T-helper 22 cell (primary cell): ENCODE measurements at places on chromosomes 1 and 21.

- no peak for DNase-seq
Measured at GRCh38 chr1:186435336-186435735, 25.6 kb downstream of the PDC start.

GRCh38 chr1:93807311-93807930, 71.6 kb downstream of the DNTTIP2 start:
- DNase-seq, result no peak

- no peak for DNase-seq
Measured at GRCh38 chr1:50450861-50451653, 27.8 kb upstream of the DMRTA2 start.

GRCh38 chr1:44724955-44725698, 5.8 kb downstream of the RNU5D-1 start:
- DNase-seq, result no peak

GRCh38 chr1:209490013-209490412, 93.5 kb upstream of the CAMK1G start:
- no peak for DNase-seq

- DNase-seq, result no peak
Measured at GRCh38 chr21:34706337-34706736, 37.5 kb downstream of the CLIC6 start.

DNA sequence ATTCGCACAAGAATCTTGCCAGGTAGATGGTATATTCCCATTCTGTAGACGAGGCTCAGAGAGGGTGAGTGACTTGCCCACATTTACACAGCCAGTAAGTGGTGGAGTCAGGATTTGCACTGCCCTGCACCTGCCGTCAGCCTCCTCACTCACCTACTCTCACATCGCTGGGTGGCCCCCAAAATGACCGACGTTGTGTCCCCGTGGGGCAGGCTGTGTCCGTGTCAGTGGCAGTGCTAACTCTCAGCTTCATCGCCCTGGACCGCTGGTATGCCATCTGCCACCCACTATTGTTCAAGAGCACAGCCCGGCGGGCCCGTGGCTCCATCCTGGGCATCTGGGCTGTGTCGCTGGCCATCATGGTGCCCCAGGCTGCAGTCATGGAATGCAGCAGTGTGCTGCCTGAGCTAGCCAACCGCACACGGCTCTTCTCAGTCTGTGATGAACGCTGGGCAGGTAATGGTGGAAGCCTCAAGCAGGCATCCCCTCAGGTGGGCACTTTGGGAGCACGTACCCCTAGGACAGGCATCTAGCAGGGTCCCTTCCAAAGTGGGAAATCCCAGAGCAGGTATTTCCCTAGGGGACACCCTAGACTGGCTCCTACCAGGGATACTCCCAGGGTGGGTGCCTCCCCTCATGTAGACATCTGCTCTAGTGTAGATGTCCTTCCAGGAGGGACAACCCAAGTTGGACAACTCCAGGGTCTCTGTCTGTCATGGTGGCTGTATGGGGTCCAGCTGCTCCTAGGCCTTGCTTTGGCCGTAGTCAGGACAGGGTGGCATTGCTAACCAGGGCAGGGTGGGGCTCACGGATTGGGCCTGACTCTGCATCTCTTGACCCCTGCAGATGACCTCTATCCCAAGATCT, 3.4 kb downstream of the HCRTR1 start:
- DNase-seq, result no peak

DNA sequence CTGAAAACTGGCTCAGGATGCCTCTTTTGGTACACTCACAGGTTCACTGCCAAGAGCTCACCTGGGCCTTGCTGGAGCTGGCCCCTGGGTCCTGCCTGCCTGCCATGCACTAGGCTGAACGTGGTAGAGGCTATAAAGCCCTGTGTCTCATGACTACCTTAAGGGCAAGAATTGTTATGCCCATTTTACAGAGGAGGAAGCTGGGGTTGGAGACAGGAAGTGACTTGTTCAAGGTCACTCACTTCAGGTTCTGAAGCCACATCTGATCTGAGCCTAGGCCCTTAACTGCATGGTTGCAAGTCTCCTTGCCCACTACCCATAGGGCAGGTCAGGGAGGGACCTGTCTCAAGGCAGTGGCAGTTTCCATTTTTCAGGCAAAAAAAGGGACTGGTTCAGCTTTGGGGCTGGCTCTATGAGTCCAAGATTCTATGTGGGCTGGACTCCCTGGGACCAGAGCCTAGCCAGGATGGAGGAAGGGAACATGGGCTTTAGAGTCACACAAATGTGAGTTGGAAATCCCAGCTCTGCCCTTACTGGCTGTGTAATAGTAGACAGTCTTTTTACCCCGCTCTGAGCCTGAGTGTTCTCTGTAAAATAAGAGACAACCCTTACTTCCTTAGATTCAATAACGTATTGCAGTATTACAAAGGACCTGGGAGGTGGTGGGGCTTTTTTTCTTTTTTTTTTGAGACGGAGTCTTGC, 7.8 kb downstream of the STK40 start:
- DNase-seq, result no peak

DNA sequence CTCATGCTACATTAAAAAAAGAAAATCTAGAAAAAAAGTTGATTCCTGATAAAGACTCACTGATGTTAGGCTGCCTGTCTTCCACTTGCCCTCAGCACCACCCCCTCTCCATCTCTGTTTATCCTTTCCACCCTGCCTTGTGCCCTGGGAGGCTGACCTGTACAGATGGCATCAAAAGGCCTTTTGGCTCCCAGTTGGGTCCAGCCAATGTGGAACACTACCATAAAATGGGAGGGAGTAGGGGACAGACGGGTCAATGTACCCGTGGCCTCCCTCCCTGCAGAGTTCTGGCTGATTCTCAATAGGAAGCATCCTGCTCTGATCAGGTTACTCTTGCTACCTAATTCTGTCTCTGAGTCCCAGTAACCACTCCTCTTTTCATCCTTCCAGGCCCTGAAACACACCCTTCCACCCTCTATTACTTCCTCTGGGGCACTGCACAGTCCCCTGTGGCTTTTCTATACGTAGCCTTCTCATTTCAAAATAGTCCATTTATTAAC, 300.0 kb downstream of the HHIPL2 start:
- no peak for DNase-seq

GRCh38 chr21:35566874-35567273, 493.5 kb downstream of the SETD4 start:
- DNase-seq, result no peak

DNA sequence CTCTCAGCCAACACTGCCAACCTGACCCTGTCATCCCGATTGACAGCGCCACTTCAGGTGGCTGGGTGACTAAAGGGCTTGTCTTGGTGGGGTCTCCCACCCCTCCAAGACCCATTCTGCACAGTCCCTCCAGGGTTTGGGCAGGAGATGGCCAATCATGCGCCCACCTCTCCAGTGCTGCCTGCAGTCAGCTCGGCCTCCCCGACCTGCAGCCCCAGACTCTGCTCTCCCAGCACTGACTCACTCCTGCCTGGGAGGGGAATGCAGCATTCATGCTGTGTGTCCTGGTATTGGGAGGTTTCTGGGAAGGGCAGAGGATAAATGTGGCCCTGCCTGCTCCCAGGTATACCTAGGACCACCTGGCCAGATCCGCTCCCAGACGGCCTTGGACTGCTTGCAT, 9.7 kb downstream of the TMEM81 start:
- DNase-seq, result no peak

DNA sequence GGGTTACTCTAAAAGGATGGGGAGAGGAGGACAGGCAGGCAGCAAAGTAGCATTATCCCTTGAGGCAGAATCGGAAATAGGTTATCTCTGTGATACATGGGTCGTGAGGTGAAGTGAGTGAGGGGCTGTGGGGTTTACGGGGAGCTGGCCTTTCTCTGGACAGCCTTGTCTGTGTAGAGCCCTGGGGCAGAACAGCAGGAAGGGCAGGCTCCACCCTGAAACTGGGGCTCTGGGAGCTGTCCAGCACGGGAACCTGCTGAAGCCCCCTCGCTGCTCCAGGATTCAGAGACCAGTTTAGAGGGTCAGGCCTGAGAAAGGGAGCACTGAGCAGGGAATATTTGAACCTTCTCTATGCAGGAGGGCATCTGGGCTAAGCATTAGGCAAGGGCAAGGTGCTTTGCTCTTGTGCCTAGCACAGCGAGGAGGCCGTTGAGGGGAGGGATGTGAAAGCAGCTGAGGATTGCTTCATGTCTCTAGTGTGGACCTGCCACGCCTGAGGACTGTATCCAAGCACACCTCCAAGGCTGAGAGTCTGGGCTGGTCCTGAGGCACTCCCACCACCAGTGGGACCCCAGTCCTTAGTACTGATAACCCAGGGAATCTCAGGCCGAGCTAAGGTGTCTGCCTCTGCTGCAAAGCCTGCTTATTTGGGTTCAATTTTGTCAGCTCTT, 55.8 kb downstream of the NAV1 start:
- no peak for DNase-seq

DNA sequence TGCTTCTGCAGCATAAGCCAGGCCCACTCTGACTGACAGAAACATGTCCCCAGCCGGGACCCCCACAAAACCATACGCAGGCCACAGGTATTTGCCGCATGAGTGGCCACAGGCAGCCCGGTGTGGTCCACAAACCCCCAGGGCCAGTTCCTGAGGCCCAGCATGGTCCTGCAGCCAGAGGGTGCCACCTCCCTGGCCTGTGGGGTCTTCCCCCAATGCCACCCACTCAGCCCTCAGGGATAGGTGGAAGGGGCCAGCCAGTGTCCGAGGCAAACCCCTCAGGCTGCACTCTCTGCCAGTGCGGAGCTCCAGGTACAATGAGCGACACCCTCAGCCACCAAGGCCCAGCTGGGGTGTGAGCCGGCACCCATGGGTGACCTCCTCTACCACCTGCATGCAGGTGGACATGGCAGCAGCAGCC, 43.5 kb downstream of the UBE2G2 start:
- no peak for DNase-seq

- DNase-seq, result no peak
Measured at GRCh38 chr1:184945029-184945428, 29.3 kb downstream of the NIBAN1 start.

DNA sequence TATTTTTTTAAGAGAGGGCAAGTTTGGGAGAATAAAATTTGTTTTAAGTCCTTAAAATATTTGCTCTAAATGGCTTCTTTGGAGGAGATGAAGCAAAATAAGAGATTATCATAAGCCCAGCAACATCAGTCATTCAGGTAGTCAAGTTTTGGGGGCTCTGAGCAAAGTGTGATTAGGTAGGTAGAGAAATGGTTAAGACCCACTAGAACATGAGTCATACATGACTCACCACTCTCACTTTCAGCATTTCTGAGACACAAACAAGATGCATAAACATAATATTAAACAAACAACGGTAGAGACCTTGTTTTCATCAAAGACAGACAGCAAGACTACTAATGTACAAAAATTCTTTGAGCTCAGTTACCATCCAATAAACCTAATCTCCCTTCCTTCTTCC, 272.2 kb downstream of the LMO4 start:
- DNase-seq, result no peak

- no peak for DNase-seq
Measured at GRCh38 chr21:23356905-23357304, 2250.4 kb downstream of the MRPL39 start.

DNA sequence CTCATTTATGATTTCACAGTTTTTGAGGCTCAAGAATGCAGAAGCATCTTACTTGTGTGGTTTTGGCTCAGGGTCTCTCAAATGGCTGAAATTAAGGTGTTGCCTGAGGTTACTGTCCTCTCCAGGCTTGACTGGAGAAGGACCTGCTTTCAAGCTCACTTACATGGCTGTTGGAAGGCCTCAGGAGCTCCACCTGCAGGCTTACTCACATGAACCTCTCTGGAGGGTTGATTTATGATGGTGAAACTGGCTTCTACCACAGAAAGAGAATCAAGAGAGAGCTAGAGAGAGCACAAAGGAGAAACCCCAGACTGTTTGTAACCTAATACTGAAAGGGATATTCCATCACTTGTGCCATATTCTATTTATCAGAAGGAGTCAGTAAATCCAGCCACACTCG, 6.2 kb upstream of the KCNK2 start:
- no peak for DNase-seq

DNA sequence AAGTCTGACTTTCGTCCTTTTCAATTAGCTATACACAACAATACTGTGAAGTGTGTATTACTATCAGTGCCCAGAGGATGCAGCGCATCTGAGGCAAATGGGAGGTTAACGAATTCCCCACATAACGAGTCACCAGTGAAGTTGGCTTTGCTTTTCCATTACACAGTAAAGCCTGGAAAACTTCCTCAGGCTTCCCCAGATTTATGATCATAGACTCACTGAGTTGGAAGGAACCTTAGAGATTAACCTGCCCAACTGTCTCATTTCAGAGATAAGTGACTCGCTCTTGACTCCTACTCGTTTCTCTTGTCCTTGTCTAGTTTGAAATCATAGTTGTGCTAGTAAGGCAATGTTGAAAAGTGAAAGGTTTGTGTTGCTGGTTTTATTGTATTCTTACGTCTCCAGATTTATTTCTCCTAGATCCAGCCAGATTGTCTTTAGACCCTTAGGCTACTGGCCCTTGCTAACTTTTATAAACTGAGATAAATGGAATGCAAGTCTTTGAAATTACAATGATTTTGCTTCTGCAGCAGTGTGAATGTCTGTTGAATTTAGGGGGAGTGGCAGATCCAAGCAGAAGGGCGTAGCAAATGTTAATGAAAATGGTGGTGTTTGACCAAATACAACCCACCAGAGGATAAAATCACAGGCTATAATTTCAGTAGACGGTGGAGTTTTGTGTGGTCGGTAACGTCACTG, 17.3 kb downstream of the S1PR1 start:
- DNase-seq, result no peak

- DNase-seq, result no peak
Measured at GRCh38 chr21:35358008-35358407, 308.9 kb upstream of the RUNX1 start.

GRCh38 chr1:208977012-208977411, 606.5 kb upstream of the CAMK1G start:
- DNase-seq, result no peak

DNA sequence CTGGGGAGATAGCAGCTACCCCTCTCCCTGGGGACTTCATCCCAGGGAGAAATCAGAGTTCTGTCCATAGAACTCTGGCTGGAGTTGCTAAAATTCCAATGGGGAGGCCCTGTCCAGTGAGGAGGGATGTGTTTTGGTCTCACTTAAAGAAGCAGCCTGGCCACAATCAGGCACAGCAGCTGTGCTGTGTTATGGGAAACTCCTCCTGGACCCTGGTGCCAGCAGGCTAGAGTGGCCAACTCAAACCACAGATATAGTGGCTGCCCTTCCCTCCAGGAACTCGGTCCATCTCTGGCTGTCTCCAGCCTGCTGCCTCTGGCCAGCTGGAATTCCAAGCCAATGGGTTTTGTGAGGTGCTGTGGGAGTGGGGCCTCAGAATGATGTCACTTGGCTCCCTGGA, 37.4 kb upstream of the SAMD11 start:
- no peak for DNase-seq

- no peak for DNase-seq
Measured at GRCh38 chr1:200525090-200525987, 95.2 kb downstream of the KIF14 start.
